ENCODE measurements at places on chromosomes 7 and 10.

DNA sequence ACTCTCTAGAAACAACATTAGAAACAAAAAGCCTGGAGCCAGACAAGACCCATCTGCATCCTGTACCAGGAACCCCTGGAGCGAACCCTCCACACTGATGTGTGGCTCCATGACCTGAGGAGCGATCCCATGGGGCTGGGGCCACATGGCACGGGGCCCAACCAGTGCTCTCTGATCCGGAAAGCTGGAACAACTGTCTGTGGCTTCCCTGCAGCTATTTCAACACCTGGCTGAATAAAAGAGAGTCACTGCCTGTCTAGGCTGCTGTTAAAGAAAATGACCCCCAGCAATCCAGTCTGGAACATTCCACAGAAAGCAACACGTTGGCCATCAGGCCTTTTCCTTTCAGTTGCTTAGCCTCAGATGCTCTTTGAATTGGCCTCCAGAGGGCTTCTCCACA lies 20.9 kb downstream of the UROS start:
- peak; percentile 73 for DNase-seq

GRCh38 chr10:11184093-11184492 lies 166.4 kb downstream of the CELF2 start:
- no peak for DNase-seq

GRCh38 chr7:90119178-90119971 lies 34.9 kb upstream of the STEAP1 start:
- no peak for DNase-seq

- DNase-seq: peak; percentile 27
These were observed 118.0 kb downstream of the CREB5 start for GRCh38 chr7:28530175-28530802.

GRCh38 chr10:5735119-5735518 lies 50.5 kb downstream of the TASOR2 start:
- no peak for DNase-seq

GRCh38 chr7:36639826-36640225 lies 84.5 kb downstream of the AOAH start:
- DNase-seq: no peak

DNA sequence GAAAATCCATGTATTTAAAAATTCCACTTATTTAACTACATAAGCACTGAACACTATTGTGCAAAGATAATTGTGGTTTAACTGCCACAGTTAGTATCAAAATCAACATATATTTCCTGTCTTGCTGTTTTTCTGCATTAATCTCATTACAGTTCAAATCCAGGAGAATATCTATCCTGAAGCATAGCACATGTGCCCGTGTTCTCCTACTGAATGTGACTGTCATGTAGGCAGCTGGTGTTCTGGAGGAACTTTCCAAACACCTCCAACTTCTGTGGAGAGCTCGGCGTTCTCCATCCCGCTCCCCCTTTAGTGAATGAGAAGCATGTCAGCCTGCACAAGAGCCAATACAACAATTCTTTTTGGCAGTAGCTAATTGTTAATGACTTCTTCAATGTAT lies 76.4 kb upstream of the IKZF1 start:
- no peak for DNase-seq

GRCh38 chr7:12982178-12982577 lies 294.7 kb downstream of the ARL4A start:
- no peak for DNase-seq

DNA sequence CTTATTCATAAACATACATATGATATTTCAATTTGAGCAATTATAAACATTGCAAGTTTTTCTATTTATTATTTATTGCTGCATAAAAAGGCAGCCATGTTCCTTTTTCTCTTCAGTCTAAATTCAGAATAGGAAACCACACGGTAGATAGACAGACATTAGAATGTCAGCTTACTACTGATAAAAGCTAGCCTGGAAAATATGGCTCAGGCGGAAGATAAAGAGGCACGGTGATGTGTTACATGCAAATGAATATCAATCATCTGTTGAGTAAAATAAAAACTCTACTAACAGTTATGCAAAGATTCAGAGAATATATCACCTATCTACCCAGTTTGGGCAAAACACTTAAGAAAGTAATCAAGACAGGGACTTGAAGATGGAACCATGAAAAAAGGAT lies 73.5 kb upstream of the PDSS1 start:
- no peak for DNase-seq

DNA sequence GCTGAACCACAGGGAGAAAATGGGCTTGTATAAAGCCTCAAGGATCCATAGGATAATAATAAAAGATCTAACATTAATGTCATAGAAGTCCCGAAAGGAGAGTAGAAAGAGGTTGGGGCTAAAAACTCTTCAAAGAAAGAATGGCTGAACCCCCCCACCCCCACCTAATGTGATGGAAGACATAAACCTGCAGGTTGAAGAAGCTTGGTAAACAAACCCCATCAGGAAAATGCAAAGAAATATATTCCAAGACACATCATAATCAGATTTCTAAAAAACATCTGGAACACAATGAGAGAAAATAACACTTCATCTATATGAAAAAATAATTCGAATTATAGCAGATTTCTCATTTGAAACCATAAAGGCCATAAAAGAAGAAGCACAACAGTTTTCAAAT lies 105.6 kb upstream of the BAIAP2L1 start:
- no peak for DNase-seq

- DNase-seq: no peak
These were observed 10.1 kb downstream of the CARD11 start for GRCh38 chr7:3033581-3033980.

- DNase-seq: no peak
These were observed 148.1 kb downstream of the PAXIP1 start for GRCh38 chr7:154854836-154855235.

DNA sequence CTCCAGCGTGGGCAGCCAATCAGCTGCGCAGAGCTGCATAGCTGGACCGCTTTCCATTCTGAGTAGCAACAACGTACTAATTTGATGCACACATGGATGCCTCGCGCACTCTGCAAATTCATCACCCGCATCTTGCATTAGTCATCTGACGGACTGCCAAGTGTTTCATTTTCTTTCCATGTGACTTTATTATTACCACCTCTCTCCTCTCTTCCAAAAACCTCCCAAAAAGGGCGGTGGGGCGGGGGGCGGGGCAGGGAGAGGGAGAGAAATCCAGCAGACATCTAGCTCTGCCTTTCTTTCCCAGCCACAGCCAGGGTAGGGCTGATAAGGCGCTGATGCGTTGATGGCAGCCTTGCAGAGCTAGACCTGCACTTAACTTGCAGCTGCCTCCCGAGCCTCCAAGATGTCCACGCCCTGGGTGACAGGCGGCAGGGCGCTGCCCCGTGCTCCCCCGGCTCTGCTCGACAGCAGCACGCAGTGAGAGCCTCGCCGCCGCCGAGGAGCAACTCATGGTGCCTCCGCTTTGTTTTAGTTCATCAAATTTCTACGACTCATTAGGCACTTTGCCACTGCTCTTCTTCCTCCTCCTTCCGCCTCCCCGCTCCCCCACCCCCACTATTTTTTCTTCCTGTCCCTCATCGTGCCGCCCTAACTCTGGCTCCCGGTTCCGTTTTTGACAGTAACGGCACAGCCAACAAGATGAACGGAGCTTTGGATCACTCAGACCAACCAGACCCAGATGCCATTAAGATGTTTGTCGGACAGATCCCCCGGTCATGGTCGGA lies 147.3 kb downstream of the CELF2 start:
- peak; percentile 43 for DNase-seq

Measured in renal cortical epithelial cell (primary cell).